ENCODE measurements at places on chromosomes 13 and 19.
A peak's percentile ranks its signal among the peaks of the same experiment; 100 is the strongest.

- DNase-seq: peak; percentile 96
Measured at GRCh38 chr19:12064590-12065538, at the start of gene ZNF844. TSS of gene ZNF844 (plus strand) at chr19:12064731. CDS start at chr19:12064874, 143 bp downstream.

DNA sequence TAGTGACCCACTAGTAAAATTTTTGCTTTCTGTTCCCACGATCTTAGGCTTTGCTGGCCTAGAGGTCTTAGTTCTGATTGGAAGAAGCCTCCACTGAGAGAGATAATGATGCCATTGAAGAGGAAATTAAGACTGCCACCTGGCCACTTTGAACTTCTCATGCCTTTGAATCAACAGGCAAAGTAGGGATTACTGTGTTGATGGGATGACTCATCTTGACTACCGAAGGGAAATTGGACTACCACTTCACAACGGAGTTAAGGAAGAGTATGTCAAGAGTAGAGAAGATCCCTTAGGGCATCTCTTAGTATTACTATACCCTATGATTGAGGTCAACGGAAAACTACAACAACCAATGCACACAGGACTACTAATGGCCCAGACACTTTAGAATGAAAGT is 12.7 kb upstream of the FREM2 start:
- DNase-seq: no peak

DNA sequence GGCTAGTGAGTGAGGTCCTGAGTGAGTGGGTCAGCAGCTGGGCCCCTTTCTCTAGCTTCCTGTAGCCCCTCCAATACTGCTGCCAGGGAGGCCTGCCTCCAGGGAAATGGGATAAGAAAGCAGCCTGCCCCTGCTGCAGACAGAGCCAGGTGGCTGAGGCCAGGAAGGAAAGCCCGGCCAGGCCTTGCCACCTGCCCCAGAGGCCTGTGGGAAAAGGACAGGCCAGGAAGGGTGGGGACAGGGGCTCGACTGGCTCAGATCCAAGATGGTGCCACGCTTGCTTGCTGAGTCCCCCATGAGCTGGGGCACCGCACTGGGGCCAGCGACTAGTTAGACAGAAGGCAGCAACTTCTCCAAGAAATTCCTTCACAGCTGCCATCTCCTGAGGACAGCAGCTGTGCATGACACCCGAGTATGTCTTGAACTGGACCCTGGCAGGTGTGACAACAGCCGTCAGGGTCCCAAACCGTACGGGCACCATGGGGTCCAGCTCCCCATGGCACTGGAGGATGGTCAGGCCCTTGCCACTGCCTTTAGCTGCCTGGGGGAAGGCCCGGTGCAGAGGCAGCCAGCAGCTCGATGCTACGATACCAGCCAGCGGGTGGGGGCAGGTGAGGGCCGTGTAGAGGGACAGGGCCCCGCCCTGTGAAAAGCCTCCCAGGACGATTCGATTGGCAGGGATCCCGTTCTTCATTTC is 5.1 kb upstream of the PRR36 start:
- DNase-seq: no peak

DNA sequence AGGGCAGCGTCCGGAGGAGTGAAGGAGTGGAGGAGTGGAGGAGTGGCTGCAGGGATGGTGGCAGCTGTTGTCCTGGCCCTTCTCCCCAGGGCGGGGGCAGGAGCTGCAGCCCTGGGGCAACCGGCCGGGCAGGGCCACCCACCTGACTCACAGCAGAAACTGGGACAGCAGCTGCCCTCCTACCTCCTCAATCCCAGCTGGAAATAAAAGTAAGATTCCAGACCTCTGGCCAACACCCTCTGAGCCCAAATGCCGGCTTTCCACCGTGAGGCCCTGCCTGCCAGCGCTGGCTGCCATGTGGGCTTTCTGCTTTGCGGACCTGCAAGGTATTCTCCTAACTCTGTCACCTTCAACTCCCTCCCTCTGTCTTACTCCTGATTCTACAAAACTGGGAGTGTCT is 3.3 kb upstream of the CLPP start:
- DNase-seq: no peak

DNA sequence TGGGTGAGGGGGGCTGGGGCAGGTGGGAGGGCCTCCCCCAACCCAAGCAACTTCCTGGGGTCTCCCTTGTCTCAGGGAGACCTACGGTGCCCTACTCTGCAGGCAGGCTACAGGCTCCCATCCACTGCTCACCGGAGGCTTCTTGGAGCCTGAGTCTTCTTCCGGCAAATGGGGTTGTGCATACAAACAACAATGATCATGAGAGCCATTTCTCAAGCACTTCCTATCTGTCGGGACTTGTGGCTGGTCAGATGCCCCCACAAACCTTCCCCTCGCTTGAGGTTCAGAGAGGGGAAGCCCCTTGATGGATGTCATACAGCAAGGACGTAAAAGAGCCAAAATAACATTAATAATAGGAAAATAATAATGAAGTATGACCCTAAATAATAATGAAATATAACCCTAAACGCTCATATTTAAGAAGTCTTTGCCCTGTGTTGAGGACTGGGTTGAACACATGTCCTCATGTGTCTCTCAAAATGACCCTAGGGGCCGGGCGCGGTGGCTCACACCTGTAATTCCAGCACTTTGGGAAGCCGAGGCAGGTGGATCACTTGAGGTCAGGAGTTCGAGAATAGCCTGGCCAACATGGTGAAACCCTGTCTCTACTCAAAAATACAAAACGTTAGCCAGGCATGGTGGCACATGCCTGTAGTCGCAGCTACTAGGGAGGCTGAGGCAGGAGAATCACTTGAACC is 727 bp downstream of the CD37 start:
- no peak for DNase-seq

GRCh38 chr19:3546119-3546518 is 7.1 kb downstream of the TEKTIP1 start:
- no peak for DNase-seq

GRCh38 chr13:93951951-93952350 is 527.5 kb downstream of the DCT start:
- DNase-seq: no peak

- DNase-seq: no peak
Measured at GRCh38 chr19:6694147-6694815, 24.3 kb upstream of the TNFSF14 start.

DNA sequence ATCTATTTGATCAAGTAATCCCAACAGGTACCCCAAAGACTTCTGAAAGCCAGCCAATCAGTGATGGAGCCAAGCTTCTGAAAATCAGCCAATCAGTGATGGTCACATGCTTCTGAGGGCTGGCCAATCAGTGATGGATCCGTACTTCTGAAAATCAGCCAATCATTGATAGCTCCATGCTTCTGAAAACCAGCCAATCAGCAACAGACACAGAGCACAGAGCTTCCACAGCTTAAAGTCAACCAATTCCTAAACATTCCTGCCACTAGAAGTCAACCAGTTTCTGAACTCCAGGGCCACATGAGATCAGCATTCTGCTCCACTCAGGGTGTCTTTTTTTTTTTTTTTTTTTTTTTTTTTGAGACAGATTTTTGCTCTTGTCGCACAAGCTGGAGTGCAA is 8.2 kb upstream of the HSD17B14 start:
- no peak for DNase-seq

- no peak for DNase-seq
Measured at GRCh38 chr13:85333506-85334020, 465.7 kb downstream of the SLITRK6 start.

DNA sequence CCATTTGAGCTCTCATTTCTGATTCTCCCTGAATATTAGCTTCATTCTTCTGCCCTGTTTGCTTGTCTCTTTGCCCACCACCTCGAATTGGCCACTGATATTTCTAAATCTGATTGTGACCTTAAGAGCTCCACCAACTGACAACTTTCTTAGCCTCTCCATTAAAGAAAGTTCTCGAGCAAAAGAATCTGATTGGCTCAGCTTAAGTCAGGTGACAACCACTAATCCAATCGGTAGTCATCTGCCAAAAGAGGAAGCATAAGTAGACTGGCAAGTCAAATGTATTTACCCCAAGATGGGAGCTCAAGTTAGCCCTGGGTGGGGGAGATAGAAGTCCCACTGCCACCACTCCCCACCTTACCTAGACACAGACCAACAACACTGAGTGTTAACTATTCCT is 41.5 kb downstream of the NOTCH3 start:
- DNase-seq: no peak

GRCh38 chr19:23093832-23094231 is 23.0 kb upstream of the ZNF730 start:
- no peak for DNase-seq

DNA sequence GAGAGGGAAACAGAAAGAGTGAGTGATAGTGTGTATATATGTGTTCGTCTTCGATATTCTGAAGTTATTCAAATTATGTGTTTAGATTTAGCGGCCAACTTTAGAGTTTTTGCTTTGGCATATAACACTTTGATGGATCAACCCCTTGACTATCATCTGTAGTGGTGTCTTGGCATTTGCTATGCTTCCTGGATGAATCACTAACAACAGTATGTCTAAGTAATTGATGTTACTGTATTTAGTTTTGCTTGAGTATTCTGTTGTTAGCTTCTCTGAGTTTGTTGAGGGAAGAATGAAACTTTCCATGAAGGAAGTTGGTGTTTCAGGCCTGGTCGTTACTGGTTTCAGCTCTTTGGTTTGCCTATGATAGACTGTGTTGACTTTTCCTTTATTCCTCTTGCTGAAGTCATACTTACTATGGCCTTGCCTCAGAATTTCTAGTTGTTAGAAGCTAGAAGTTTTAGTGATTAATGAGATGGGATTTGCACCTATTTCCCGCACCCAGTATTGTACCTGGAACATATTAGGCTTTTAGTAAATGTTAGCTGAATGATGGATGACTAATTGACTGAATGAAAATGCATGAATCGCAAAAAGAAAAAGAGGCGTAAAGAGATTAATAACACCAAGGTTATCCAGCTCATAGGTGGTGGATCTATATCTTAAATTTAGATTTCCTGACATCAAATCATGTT is 20.7 kb downstream of the NDFIP2 start:
- no peak for DNase-seq

GRCh38 chr19:22257381-22257780 is 28.9 kb upstream of the ZNF729 start:
- DNase-seq: no peak

GRCh38 chr19:14003251-14004055 is 2.7 kb downstream of the RFX1 start:
- no peak for DNase-seq

DNA sequence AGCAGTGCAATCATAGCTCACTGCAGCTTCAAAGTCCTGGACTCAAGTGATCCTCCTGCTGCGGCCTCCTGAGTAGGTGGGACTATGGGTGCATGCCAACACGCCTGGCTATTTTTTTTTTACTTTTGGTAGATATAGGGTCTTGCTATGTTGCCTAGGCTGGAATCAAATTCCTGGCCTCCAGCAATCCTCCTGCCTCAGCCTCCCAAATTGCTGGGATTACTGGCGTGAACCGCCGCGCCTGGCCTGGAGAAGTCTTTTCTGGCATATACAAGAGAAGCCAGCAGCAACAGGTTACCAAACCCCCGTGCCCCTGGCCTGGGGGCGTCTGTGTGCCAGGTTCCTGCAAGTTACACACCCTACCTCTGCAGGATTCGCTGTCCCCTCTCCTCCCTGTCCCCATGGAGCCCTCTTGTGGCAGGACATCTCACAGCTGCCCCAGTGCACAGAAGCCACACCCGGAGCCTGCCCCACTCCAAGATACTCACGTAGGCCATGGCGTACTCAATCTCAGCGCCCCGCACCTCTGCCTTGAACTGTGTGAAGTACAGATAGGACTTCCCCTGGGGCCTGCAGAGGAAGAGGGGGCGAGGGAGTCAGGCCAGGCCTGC is 9.9 kb downstream of the MYDGF start:
- DNase-seq: no peak

- DNase-seq: no peak
Measured at GRCh38 chr19:36688058-36688457, 646 bp downstream of the ZNF567 start.

- no peak for DNase-seq
Measured at GRCh38 chr13:41212881-41213280, 18.5 kb upstream of the KBTBD7 start.

DNA sequence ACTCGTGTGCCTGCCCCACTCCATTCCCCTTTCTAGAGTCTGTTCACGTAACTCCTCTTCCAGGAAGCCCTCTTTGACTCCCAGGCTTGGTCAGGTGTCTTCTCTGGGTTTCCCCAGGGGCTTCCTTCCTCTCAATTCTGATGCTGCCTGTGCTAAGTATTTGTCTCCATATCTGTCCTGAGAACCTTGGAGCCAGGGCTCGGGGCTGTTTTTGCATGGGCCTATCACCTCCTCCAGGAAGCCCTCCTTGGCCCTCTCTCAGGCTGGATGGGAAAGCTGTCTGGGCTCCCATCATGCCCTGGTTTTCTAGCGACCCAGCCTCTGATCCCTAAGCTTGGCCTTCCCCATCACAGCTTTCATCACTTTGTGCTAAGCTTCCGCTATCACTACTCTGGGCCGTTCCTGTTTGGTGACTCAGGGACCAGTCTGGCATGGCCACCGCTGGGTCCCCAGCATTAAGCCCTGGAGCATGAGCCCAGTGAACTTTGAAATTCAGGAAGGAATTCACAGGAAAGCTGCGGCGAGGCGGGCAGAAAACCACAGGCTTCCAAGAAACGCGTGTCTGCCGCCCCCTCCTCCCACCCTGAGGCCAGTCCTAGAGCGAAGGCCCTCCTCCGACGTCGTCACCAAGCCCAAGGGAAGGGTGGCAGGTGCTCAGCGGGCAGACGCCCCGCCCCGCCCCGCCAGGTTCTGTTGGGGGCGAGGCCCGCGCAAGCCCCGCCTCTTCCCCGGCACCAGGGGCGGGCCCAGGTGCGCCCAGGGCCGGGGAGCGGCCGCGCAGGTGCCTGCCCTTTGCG is 486 bp upstream of the SPINT2 start:
- DNase-seq: no peak

DNA sequence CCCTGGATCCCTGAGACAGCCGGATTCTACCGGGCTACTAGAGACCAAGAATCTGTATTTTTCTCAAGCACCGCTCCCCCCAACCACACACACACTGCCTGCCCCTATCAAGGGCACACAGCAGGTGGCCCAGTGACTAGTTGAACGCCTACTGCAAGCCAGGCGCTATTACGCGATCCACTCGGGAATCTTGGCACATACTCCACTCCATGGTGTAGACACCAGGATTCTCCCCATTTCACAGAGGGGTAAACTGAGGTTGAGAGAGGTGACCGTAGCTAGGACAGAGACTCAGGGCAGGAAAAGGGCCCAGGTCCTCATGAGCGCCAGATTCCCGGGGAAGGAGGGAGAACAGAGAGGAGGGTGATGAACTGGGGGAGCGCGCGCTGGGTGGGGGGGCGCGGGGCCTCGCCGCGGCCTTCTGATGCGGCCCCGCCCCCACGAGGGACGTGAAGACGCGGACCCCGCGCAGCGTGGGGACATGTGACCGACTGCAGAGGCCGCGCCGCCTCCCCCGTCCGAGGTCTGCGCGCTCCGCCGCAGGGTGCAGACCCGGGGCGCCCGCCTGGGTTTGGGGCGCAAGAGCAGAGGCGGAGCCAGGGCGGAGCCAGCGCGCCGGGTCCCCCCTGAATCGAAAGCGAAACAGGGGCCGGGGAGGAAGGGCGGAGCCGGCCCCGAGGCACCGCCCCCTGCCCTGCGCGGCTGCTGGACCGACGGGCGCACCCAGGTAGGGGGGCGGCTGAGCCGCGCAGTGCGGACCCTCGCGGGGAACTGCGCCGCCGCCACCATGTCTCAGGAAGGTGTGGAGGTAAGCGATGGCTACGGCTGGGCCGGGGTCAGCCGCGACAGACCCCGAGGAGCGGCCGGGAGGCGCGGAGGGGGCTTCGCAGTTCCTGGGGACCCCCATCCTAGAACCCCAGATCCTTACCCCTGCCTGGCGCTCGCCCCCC is at the start of gene SHFL:
SHFL (plus strand) TSS at position 677 of the 950 bp plus-strand sequence; CDS start at position 788, 111 bp downstream.
- peak; percentile 45 for DNase-seq

Measured in midbrain (tissue), 1 donor.